NCI-H146 (cell line): ENCODE measurements at places on chromosomes 11 and 22.

GRCh38 chr11:34810107-34810562 lies 106.0 kb downstream of the APIP start:
- DNase-seq = no peak

DNA sequence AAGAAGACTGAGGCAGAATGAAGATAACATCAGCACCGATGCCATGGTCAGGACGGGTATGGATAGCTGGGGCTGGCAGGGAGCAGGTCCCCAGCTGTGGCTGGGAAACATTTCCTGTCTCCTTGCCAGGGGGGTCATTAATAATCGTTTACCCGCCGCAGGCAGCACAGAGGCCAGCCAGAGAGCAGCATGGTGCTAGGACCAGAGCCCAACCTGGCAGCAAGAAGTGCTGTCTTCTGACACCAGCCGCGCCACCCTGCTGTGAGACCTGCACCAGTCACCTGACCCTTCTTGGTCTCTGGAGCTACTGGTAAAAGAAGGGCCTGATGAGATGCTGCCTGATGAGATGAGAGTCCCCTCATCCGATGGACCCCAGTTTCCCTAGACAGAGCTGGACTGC lies 36.3 kb downstream of the PDE2A start:
- peak; percentile 78 for DNase-seq

- DNase-seq = no peak
These were observed 1.8 kb upstream of the SMIM35 start for GRCh38 chr11:118088531-118088930.

DNA sequence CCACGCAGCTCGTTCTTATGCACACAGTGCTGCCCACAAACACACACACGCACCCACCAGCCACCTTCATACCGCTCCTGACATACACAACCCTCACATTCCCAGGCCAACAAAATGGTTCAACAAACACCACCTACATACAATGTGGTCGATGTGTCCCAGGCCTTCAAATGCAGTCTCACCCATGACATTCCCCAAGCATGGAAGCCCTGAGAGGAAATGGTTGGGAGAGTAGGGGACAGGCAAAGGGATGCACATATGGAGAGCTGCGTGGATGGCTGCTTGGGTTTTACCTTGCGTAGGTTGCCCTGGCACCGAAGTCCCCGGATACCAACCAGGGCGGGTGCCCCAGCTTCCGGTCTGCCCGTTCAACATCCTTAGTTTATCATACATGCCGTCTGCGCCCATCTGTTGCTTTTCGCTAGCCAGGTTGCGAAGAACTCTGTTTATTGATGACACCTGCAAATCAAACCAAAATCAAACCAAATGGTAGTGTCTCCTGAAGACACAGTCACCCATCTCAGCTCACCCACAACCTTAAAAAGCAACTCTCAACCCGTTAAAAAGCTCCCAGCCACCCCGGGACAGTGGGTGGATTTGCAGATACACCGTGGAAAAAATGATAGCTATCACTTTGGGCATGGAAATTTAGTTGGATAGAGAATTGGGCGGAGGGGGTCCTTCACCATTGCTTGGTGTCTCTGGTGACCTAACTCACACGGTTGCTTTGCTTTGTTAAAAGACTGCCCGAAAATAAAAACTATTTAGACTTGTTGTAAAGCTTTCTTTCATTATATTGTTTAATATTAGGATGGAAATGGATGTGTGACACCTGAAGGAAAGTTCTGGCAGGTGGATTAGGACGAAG lies 10.5 kb downstream of the PAX6 start:
- no peak for DNase-seq

GRCh38 chr22:46598737-46599424 lies 21.3 kb upstream of the GRAMD4 start:
- no peak for DNase-seq

DNA sequence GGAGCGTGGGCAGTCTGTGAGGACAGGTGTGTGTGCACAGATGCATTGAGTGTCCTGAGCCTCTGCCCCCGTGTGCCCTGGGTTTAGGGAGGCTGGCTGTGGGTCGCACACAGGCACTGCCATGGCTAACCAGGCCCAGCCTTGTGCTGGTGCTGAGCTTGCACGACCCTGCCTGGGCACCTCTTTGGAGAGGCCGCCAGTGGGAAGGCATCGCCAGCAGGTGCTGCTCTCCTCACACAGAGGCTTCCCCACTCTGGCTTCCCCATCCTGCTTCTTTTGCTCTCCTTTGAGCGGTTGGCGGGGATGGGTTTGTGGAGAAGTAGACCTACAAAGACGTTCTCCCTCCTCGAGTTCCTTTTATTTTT lies 4.1 kb downstream of the WNT7B start:
- no peak for DNase-seq

- no peak for DNase-seq
These were observed 137.7 kb upstream of the DDI1 start for GRCh38 chr11:103898577-103899336.

- DNase-seq = no peak
These were observed 440.8 kb upstream of the LUZP2 start for GRCh38 chr11:24056051-24056450.

- no peak for DNase-seq
These were observed 10.5 kb upstream of the C11orf24 start for GRCh38 chr11:68282141-68282860.

- no peak for DNase-seq
These were observed 280.3 kb downstream of the RAB38 start for GRCh38 chr11:87894961-87895360.

DNA sequence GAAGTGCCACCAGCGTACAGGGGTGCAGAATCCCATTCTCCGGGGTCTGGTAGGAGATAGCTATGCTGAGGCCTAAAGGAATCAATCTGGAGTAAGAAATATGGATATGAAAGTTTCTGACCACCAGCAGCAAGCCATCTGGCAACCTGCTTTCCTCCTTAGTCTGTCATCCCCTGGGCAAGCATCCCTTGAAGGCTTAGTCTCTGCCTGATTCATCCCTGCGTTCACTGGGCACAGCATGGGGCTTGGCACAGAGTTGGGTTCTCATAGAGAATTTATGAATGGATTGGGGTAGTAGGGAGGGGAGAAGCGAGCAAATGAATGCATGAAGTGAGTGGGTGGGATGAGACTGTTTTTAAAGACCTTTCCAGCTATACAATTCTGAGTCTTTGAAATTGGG lies 85.8 kb upstream of the NARS2 start:
- no peak for DNase-seq

GRCh38 chr22:37930270-37930951 lies 23.0 kb downstream of the C22orf23 start:
- DNase-seq = no peak

DNA sequence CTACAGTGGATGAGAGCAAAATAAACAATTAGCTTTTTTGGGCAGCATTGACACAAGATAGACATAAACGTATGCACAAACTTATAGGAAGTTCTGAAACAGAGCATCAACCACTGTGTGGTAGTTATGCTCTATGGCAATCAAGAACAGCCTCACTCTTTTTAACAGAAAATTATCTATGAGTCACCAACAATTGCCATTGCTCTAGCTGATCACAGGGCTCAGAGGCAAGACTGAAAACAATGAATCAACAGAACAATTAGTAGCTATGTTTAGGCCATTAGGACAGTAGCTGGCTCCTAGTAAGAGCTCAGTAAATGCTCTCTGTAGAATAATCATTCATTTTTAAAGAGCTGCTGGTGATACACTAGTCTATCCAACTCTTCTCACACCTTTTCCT lies 34.9 kb upstream of the PICALM start:
- peak; percentile 26 for DNase-seq

GRCh38 chr22:20015971-20016733 lies 471 bp downstream of the ARVCF start:
- peak; percentile 33 for DNase-seq

GRCh38 chr11:107876141-107876540 lies 17.6 kb upstream of the SLC35F2 start:
- no peak for DNase-seq

GRCh38 chr11:10385696-10386095 lies 69.4 kb upstream of the AMPD3 start:
- DNase-seq = no peak

GRCh38 chr11:110187731-110188130 lies 94.5 kb downstream of the ZC3H12C start:
- DNase-seq = no peak

DNA sequence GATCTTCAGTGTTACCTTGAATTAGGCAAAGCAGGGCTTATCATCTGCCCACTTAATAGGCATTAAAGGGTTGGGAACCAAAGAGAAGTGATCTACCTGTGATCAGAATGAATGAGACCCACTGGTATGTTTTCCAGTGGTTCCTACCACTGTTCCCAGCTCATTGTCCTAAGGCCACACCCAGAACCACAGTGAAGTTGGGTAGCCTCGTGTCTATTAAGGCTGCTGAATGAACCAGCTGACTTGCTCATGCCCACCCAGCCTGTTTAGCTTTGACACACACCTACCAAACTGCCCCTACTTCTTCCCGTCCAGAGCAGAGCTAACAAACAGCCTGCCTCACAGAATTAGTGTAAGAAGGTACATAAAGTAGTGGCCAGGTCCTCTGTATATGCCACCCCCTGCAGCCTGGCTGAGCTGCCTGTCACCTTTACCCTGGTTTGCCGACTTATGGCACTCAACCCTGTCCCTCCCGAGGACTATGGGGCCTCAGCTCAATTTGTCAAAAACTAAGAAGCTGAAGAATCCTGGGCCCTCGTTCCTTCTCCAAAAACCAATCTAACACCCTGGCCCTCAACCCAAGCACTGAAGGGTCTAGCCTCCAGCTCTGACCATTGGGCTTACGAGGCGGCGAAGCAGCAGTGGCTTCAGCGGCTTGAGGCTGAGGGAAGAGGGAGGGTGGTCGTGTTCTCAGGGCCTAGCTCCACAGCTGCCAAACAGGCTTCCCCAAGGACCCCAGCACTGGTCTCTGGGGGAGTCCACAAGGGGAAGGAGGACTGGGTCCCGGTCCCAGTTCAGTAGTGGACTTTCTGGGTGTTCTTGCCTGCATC lies 9.8 kb downstream of the UCP2 start:
- no peak for DNase-seq

DNA sequence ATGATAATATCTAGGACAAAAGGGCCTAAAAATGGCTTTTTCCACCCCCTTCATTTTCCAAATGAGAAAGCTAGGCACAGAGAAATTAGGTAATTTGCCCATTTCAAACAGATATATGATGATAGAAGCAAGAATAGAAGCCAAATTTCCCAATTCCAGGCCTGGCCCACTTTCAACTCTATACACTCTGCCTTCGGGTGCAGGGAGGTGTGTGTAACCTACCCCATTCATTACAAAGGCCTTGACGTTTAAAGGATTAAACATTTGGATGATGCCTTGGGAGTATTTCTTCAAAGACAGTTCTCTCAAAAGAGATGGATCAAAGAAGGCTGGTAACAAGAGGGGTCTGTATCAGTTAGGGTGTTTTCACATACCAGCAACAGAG lies 134.1 kb downstream of the CCDC34 start:
- DNase-seq = no peak

DNA sequence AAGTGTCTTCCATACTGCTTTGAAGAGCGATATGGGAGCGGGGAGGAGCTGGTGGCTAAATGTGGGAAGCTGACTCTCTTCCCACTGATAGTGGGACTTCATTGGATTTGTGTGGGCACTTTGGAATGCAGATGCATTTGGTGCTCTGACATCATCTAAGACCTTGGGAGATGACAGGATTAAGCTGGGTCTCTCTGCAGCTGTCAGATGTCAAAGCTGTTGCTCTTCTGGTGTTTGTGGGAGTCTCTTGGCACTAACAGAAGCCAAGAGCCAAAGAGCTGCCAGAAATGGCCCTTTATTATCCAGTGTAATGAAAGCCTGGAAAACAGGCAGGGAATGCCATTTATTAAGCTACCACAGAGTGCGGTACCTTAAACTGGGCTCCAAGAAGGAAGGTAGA lies 20.6 kb downstream of the GRAMD1B start:
- no peak for DNase-seq

GRCh38 chr11:130847517-130847916 lies 68.8 kb downstream of the SNX19 start:
- no peak for DNase-seq

DNA sequence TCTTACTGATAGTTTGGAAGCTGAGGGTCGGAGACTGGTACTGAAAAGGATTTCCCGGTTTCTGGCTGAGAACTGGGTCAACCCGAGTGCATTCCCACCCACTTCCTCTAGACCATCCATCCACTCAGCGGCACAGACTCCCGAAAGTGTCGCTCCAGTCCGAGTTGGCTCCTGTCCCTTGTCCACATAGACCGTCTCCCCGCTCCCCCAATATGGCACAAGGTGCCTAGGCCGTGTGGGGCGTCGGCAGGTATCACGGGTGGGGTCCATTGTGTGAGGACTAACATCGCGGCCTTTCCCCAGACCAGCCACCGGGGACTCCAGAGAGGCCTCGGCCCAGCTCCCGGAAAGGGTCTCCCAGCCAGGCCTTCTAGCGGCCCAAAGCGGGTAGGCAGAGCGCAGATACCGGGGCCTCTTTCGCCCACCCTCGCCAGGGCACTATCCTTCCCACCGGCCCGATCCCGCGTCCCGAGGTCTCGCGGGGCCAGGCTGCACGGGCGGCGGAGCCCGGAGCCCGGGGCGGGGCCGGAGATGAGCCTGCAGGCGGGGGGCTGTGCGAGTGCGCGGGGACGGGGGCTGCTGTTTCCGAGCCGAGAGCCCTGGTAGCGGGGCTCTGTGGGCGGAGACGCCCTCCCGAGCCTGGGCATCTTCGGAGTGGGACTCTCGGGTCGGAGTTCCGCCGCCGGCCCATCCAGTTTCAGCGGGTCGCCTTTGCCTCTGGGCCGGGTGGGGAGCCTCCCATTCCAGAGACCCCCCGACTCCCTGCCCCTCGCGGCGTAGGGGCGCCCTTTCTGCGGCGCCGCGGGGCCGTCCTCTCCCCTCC lies 21.1 kb downstream of the SERPINH1 start:
- DNase-seq = peak; percentile 75

DNA sequence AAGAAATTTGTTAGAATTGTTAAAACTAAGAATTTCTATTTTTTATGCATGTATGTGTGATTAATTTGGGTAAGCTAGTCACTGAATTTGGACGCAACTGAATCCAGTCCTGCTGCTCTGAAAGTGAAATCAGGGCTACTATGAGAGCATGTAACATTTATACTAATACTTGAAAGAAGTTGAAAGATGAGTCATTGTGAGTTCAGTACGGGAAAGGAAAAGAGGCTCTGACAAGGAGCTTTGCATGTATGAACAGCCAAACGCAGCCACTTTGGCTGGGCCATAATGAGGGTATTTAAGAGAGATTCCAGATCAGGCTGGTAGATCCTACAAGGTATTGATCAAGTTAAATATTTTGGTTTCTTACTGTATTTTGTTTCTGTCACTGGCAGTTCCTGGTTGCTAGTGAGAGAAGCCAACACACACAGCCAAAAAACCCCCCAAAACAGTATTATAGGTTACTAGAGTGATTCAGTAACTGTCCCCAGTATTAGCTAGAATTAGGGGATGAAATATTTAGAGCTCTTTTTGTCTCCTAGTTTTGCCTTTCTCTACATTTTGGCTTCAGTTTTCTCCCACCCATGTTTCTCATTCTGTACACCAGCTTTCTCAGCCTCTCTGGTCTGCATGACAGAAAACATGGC lies 14.1 kb downstream of the AASDHPPT start:
- no peak for DNase-seq

- DNase-seq = no peak
These were observed 89.5 kb upstream of the KCNQ1OT1 start for GRCh38 chr11:2789331-2789730.

GRCh38 chr11:69089258-69089657 lies 40.5 kb downstream of the TPCN2 start:
- DNase-seq = no peak

GRCh38 chr11:115606498-115607220 lies 102.4 kb upstream of the CADM1 start:
- DNase-seq = no peak

- DNase-seq = no peak
These were observed 1122.8 kb upstream of the CCDC90B start for GRCh38 chr11:84408946-84409411.

GRCh38 chr11:85672105-85672902 lies 7.4 kb upstream of the CREBZF start:
- no peak for DNase-seq

GRCh38 chr11:6943131-6943530 lies 16.9 kb downstream of the ZNF215 start:
- no peak for DNase-seq
